ENCODE measurements at places on chromosomes 5 and 9.
A peak's percentile ranks its signal among the peaks of the same experiment; 100 is the strongest.

- DNase-seq: no peak
These were observed 586.5 kb downstream of the CETN3 start for GRCh38 chr5:89823046-89823445.

GRCh38 chr5:156387391-156387790, 60.4 kb downstream of the SGCD start:
- no peak for DNase-seq

GRCh38 chr5:4579679-4580078, 560.5 kb upstream of the ADAMTS16 start:
- DNase-seq: no peak

- peak; percentile 5 for DNase-seq
These were observed 114.2 kb upstream of the ADAMTS16 start for GRCh38 chr5:5025774-5026408.

DNA sequence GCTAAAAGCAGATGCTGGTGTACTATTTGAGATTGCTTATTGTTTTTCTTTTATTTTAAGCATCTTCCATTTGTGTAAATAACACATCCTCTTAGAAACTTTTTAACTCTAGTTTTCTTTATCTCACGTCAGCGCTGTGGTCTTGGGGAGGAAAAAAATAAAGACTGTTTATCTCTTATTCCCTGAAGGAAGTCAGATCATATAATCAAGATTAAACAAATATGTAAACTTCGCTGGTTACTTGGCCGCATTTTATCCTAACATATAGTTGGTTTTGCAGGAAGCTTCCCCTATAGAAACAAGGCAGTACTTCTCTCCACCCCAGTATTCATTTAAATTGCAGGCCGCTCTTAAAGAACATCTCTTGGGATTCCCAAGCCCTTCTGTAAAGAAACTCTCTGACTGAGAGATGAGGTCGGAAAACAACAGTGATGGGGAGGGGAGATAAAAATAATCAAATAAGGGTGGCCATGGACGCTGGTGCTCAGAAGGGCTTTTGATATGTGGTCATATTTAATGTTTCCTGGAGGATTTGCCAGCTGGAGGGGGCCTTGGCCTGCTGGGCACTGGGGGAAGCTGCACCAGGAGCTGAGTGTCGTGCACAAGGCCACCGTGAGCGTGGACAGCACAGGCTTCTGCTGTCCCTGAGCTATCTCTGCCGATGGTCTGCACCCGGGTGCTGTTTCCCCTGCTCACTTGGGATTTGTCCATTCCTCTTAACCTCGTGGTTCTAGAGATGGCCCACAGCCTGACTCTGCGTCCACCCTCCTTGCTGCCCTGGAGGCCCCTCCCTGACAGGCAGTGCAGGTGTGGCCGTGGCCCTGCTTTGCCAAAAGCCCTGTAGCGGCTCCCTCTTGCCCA, 23.8 kb downstream of the NEURL1B start:
- DNase-seq: no peak

- DNase-seq: no peak
These were observed 37.9 kb downstream of the ADRB2 start for GRCh38 chr5:148864113-148864841.

- peak; percentile 73 for DNase-seq
These were observed 142.1 kb upstream of the CCDC152 start for GRCh38 chr5:42614509-42614908.

DNA sequence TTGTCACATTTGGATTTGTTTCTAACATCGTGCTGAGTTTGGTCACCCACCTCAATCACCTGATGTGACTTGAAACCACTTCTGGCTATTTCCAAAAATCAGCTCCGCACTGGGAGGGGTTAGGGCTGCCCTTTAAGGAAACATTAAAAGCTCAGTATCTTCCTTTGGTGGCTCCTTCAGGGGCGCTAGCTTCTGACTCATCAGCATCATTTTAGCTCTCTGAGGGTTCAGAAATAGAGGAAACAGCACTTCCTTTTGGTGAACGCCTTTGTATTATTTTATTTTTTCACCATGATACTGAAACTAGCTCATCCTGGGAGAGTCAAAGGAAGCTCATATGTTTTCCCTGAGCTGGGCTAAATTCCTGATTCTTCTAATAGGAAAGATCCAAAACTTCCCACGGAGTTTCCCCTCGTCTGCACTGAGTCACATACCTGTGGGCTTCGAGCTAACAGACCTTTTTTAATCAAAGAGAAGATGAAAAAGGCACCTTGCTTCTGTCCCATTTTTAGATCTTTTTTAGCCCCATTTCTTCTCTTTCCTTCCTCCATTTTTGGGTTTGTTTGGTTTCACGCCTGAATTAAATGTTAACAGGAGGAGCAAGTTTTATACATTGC, 48.2 kb downstream of the ROPN1L start:
- peak; percentile 47 for DNase-seq

- no peak for DNase-seq
These were observed 175.6 kb downstream of the TMEM161B start for GRCh38 chr5:88092958-88093605.

- DNase-seq: no peak
These were observed 16.6 kb downstream of the ZNF131 start for GRCh38 chr5:43137326-43137725.

DNA sequence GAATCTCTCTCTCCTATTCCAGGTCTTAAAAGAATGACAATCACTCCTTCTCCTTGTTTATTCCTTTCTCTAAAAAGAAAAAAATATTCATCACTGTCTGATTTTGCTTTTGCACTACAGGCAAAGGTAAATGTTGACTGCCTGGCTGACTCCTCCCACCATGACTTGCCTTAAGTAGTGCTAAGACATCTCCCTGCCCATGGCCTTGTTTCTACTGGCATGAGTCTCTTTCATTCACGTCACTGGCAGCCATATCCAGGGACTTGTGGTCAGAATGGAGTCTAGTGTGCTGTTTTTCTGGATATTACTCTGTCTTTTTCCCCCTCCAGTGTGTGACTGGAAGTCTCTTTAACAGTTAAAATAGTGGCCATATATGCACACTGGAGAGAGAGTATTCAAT, 522.9 kb upstream of the DAB2 start:
- peak; percentile 63 for DNase-seq

- no peak for DNase-seq
These were observed 33.6 kb downstream of the TLR4 start for GRCh38 chr9:117737721-117738226.

GRCh38 chr9:70484232-70485130, 70.0 kb upstream of the KLF9 start:
- peak; percentile 93 for DNase-seq

DNA sequence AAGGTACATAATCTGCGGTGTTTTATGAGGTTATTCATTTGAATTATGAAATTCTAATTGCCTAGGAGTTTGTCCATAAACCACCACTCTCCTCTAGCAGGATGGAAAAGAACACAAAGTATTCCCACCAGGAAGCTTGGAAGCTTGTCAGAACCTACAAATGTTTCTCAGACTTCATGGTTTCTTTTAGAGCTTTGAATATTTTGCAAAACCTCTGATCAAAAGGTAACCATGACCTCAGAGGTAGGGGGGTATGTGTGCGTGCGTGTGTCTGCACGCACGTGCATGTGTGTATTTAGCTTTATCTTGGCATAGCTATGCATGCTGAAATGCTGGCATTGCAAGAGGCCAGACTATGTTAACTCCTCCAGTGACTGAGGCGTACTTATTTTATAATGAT, 847.0 kb downstream of the TLE1 start:
- DNase-seq: no peak

- DNase-seq: peak; percentile 90
These were observed 13.7 kb downstream of the GLRX start for GRCh38 chr5:95808686-95809413.

GRCh38 chr9:24382566-24382965, 163.1 kb downstream of the IZUMO3 start:
- DNase-seq: no peak

- peak; percentile 67 for DNase-seq
These were observed 1.2 kb upstream of the INSL6 start for GRCh38 chr9:5186416-5187169.

DNA sequence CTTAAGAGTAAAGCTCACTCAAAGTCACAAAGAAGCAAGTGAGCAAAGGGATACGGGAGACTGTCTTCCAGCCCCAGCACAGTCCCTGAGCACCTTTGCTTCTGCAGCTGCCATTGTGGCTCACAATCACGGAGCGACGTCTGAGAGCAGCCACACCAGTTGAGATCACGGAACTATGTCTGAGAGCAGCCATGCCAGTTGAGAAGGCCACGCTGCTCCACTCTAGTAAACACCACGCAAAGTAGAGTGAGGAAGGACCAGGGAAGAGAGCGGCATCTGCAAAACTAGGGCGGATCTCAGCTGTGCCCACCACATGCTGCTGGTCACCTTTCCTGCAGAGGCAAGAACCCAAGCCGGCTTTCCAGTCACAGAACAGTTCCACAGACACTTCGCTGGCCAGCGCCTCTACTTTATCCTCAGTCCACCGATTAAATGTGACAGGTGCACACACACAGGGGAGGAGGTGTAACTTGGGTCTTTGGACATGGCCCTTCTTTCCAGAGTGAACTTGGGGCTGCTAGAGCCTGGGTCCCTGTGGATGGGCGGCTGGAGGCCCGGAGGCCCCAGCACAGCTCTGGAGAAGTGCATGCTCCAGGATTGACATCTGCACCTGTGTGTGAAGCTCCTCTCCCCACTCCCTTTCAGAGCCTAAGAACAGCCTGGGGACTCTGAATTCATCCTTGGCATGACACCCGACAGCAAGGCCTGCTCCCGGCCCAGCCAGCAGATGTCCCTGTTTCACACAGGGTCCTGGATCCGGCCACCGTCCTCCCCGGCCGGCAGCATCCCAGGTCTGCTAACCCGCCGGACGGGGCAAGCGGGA, 324.9 kb upstream of the IRX4 start:
- peak; percentile 1 for DNase-seq

DNA sequence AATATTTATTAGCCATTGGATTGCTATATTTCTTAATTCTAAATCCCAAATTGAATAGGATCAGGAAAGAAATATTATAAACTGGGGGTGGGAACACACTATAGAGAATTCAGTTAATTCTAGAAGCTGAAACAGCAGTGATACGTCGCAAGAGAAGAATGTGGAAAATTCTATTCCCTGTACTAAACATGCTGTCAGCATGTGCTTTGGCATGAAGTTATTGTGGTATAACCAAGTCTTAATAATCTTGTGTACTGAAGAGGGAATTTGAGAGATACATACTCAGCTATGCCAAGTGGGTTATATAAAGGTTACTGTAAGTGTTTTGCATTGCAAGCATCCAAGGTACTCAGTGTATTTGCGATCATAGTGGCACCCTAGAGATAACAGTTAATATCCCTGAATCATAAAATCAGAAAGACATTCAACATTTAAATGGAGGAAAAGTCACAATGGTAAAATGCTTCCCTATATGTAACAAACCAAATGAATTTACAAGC, 1492.9 kb upstream of the C9orf72 start:
- DNase-seq: no peak

DNA sequence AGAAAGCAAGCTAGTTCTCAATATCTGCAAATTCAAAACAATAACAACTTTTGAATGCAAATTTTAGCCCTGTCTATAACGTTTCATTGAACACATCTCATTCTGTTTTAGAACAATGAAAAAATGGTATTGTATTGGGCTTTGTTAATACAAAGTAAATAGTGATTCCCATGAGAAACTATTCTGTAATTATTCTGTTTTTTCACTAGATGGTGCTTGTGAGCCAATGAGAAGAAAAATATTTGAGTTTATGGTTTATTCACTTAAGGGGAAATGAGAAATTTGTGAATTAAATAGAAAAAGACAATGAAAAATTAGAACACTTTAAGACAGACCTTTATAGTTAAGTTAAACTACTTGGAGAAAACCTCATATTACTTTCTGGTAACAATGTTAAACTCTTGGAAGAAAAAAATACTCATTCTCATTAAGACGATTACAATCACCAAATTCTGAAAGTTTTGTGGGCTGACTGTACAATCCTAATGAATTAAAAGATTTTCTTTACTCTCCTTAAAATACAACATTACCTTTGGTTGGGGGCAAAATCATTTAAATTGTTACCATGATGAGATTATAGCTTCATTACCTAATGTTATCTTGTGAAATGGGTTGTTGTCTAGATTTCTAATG, 127.0 kb downstream of the NNT start:
- DNase-seq: peak; percentile 65

- DNase-seq: no peak
These were observed 8.1 kb downstream of the RPS6 start for GRCh38 chr9:19371942-19372341.

- DNase-seq: no peak
These were observed 17.9 kb downstream of the CRB2 start for GRCh38 chr9:123373946-123374345.

GRCh38 chr9:90810691-90811090, 9.1 kb downstream of the SYK start:
- no peak for DNase-seq

DNA sequence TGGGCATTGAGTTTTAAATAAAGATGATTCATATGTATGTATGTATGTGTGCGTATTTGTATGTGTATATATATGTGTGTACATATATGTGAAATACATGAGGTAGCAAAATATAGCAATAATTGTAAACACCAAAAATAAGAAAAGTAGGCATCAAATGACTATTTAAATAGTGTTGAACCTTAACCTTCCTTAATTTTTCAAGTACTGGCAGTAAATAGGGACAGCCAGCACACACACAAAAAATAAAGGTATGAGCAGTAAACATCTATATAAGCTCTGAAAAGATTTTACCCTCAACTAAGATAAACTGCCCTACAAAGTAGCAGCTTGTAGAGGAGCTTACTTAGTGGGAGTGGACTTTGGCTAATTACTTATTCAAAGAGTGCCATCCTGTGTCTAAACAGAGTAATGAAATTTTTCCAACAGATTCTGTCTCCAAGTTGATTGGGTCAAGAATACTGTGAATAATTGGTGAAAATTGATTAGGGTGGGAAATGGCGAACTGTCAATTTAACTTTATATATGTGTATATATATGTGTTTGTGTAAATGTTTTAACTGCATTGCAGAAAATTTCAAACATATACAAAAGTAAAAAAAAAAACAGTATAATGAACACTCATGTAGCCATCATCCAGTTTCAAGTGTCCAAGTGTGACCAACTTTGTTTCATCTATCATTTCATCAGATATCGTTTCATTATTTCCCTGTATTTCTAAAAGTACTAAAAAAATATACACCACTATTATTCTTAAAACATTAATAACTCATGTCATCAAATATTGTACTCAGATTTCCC, 2.0 kb upstream of the ADAMTS6 start:
- peak; percentile 87 for DNase-seq

- DNase-seq: no peak
These were observed 110.2 kb downstream of the NSG2 start for GRCh38 chr5:174155706-174156105.

GRCh38 chr9:128382261-128382660, 11.1 kb downstream of the URM1 start:
- no peak for DNase-seq

GRCh38 chr9:91359734-91360470, 1.8 kb downstream of the AUH start:
- DNase-seq: peak; percentile 18

DNA sequence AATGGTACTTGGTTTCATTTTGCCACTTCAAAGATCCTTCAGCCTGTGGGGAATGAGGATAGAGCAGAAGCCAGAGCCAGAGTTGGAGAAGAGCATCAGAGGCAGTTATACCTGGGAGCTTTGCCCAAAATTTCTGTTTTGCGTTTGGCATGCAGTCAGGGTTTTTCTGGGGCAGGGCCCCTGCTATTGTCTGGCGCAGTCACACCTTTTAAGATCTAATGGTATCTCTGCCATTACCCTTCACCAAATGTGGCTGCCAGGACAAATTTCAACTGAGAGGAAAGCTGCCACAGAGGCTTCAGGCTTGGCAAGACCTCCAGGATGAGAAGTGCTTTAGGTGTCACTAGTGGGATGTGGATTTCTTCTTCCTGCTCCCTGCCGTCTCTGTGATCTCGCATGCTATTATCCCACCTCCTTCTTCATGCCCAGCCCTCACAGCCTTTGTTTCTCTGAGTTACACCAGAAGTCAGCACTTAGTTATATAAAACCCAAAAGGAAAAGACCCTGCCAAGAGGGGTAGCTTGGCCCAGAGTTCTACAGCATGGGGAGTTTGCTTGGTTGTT, 357.0 kb downstream of the TLE4 start:
- no peak for DNase-seq

Measured in fibroblast of mammary gland (primary cell).